ENCODE measurements at places on chromosomes 2 and 18. TPM values are rescaled to one million over a fixed set of nuclear protein-coding genes. Genes with fewer than 3 reads are reported as not detected.
A peak's percentile ranks its signal among the peaks of the same experiment; 100 is the strongest.

Gene HOXD9
- 10.6 TPM for total RNA-seq

Gene ADAM23
- 9.5 TPM for total RNA-seq

Gene THADA
- 23.2 TPM for total RNA-seq

Gene COX5B
- 304 TPM for total RNA-seq

Gene ARHGAP25
- total RNA-seq: 3.5 TPM

Gene LAPTM4A
- 101 TPM for total RNA-seq

Gene RGPD4
- total RNA-seq: not detected

Gene KRTCAP3
- not detected for total RNA-seq

Gene CFAP210
- not detected for total RNA-seq

Gene CAB39
- total RNA-seq: 86.4 TPM

- DNase-seq: no peak
Measured at GRCh38 chr2:44938287-44939105, 3.0 kb upstream of the SIX3 start.

DNA sequence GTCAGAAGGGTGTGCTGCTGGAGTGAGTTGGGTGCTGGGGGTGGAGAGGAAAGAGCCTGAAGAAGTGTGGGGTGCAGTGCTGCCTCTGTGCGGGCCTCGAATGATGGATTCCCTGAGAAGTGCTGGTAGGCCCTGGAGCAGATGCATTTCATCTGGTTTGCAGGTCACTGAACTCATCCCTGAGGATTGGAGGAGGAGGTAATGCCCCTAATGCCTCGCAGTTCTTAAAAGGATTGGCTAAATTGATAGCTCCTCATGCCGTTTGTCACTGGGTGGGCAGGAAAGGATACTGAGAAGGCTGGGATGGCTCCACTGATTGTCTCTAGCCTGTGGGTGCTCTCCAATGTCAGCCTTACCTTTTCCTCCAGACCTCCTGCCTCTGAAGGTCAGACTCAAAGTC lies 74.1 kb downstream of the CTIF start:
- DNase-seq: no peak

- DNase-seq: peak; percentile 91
Measured at GRCh38 chr2:46521215-46521683, 41.9 kb downstream of the TMEM247 start.

DNA sequence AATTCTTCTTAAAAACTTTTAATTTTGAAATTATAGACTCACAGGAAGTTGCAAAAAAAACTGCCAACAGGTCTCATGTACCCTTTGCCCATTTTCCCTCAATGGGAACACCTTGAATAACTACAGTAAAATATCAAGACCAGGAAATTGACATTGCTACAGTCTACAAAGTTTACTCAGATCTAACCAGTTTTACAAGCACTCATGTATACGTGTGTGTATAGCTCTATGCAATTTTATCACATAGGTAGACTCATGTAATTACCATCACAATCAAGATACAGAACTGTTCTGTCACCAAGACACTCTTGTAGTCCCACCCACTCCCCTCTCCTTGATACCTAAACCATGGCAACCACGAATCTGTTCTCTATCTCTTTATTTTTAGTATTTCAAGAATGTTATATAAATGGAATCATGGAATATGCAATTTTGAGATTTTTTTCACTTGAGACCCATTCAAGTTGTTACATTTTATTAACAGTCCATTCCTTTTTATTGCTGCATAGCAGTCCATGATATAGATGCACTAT lies 6.6 kb downstream of the HYCC2 start:
- no peak for DNase-seq

- no peak for DNase-seq
Measured at GRCh38 chr2:78020491-78020890, 498.3 kb upstream of the LRRTM4 start.

DNA sequence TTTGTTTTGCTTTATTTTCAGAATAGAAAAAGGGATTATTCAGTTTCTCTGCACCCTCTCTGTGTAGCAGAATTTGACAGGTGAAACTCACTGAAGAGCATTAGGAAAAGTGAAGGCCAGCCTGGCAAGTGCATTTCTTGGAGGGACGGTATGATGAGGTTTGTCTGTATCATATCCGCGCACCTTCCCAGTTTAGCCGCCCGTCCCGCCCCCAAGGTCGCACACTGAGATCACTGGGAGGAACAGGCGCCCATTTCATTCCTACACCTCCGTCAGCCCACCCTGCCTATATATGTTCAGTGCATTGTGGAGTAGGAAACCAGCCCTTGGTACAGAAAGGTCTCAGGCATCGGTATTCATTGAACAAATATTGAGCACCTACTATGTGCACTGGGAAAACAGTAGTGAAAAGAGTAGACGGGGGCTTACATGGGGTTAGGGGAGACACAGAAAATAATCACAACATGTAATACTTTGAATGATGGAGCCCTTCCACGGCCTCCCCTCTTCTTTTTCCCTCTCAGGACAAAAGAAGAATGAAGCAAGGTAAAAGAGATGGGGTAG lies 678 bp upstream of the FECH start:
- DNase-seq: no peak

GRCh38 chr18:54316071-54316820 lies 41.4 kb downstream of the STARD6 start:
- DNase-seq: no peak

GRCh38 chr2:177419274-177419673 lies 26.7 kb downstream of the AGPS start:
- peak; percentile 68 for DNase-seq

DNA sequence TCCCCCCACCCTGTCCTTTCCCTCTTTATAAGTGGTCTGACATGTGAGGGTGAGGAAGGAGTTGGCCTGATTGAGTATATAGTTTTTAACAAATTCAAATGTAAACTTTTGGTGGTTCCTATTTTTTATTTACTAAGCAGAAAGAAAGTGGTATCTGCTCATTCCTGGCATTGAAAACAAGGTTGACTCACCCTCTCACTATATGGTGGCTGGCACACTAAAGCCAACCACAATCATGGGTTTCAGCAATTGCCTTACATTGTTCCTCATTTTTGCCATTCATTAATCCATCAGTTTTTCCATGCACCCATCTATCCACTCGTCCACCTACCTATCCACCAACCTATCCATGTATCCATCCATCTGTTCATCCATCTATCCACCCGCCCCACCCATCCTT lies 75.4 kb upstream of the IGFBP5 start:
- no peak for DNase-seq

DNA sequence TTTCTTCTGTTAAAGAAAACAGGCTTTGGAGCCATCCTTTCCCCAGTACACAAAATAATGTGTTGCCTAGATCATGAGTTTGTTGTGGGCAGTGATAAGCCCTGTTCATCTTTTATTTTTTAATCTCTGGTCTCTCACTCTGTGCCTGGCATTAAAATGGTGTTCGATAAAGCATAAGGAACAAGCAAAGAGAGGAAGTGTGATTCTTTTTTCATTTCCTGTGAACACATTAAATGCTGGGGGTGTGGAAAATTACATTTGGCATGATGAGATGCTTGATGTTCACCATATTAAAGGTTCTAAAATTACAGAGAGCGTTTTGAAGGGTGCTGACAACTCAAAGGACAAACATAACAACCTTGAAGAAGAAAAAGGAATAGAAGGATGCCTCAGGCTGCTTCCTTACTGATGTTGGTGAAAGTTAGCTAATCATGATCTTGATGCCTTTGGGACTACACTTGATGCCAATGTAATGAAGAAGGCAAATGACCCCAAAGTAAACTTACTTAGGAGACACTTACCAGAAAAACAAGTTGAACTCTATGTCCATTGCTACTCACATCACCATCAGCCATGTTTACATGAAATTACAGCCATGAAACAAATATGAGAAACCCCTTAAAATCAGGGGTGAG lies 33.0 kb downstream of the TMEFF2 start:
- no peak for DNase-seq

GRCh38 chr2:234853729-234854128 lies 98.1 kb upstream of the SH3BP4 start:
- no peak for DNase-seq

DNA sequence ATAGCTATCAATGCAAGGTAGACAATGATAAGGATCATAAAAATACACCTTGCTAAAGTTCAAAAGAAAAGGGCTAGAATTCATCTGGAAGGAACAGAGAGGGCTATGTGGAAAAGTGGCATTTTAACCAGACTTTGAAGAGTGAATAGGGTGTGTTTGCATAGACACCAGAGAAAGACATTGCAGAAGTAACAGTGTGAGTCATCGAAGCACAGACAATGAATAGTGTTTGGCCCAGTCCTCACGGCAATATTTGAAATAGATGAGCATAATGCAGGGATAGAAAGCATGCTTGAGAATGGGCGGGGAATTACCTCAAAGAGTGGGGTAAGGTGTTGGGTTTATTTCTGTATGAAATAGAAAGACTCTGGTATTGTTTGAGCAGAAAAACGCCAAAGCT lies 24.2 kb downstream of the MYT1L start:
- no peak for DNase-seq

DNA sequence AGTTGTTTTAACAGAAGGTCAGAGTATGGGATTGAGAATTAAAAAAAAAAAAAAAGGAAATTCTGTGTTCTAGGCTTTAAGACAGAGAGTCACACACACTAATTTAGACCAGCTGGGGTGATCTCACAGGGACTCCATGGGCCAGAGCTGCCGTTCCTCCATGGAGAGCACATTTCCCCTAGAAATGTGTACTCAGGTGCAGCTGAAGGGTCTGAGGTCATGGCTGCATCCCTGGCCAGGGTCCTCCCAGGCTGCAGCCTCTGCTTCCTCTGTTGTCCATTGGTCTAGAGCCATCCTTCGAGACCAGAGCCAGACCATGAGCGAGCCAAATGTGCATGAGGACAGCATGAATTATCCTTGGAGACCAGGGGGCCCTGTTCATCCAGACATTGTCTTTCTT lies 190.1 kb upstream of the TNP1 start:
- no peak for DNase-seq

- peak; percentile 28 for DNase-seq
Measured at GRCh38 chr2:219469186-219469724, 29.4 kb upstream of the GMPPA start.

DNA sequence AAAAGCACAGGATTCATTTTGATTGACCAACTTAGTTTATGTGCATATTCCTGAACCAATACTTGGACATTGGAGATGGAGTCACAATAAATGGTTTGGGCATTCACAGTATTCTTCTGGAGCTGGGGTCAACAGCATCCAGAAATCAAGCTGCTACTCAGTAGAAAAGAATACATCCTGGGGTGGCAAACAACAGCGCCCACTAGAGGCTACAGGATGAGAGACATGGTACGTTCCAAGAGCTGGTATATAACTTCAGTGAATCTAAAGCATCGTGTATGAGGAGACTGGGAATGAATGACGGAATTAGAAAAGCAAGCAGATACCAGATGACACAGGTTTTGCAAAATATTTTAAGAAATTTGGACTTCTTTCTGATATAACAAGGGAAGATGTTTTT lies 142.9 kb upstream of the FIGN start:
- peak; percentile 34 for DNase-seq

DNA sequence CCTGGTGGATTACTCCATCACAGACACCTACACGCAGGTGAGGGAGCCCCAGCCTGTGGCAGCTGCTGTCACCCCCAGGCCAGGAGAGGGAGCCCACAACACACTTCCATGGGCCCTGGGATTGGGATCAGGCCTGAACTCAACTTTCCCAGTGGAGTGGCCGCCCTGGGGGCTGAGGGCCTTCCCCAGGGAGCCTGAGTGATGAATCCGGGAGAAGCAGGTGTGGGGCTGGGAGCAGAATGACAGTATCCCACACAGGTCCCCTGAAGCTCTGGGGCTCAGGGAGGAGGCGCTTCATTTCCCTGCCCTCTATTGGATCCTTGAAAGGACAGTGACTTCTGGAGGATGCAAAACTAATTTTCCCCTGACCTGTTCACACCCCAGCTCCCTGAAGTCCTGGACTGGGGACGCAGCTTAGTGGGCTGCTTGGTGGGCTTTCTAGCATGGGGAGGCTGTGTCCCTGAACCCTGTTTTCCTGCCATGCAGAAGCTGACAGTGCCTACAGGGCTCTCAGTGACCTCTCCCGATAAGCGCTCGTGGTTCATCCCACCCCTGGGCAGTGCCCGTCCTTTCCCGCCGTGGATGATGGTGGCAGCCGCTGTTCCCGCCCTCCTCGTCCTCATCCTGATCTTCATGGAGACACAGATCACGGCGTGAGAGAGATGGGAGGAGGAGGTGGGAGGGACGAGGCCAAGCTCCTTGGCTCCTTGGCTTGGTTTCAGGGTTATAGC lies 11.0 kb downstream of the SLC4A3 start:
- no peak for DNase-seq

- DNase-seq: no peak
Measured at GRCh38 chr2:73063472-73063871, 8.0 kb downstream of the SFXN5 start.

DNA sequence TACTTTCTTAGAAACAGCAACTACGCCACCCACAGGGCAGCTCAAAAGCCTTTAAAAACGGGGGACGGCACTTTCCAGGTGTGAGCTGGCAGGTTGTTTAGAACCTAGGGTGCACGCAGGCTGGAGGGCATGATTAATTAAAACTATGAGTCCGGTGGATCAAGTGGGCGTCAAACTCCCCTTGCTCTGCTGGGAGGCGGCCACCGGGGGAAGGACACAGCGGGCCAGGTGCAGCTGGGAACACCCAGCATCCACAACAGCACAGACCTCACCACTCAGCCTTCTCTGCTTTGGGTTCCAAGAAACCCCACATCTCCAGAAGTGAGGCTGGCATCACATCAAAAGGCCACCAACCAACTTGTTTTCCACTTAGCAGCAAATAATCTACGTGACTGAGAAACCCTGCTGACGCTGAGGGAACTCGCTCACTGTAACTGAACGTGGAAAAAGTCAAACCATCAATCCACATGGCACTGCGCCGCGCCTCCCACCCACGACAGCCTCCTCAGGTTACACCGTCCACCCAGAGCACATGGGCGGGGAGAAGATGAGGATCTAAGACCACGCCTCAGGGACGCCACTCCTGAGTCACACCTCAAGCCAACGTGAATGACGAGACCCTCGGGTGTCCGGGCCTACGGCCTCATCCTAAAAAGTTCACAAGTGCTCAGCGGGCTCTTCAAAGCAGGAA lies 118.2 kb downstream of the ZNF516 start:
- no peak for DNase-seq

GRCh38 chr18:34957119-34957863 lies 83.9 kb upstream of the MAPRE2 start:
- peak; percentile 84 for DNase-seq

GRCh38 chr2:191637182-191638078 lies 40.5 kb upstream of the NABP1 start:
- peak; percentile 44 for DNase-seq

DNA sequence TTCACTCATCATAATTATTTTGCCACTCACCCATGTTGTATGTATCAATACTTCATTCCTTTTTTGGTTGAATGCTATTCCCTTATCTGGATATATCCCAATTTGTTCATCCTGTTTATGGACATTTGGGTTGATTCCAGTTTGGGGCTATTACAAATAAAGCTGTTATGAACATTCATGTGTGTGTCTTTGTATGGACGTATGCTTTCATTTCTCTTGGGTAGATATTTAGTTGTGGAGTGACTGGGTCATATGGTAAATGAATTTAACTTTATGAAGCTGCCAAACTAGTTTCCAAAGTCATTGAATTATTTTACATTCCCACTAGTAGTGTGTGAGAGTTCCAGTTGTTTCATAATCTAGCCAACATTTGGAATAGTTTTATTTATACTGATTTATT lies 2.7 kb downstream of the FAM228B start:
- DNase-seq: no peak
